Activated naive CD8-positive, alpha-beta T cell treated with anti-CD3 and anti-CD28 coated beads for 36 hours (primary cell): ENCODE measurements at places on chromosomes 4 and X.

GRCh38 chrX:16033331-16033730, 90.0 kb upstream of the GRPR start:
- DNase-seq, result no peak

DNA sequence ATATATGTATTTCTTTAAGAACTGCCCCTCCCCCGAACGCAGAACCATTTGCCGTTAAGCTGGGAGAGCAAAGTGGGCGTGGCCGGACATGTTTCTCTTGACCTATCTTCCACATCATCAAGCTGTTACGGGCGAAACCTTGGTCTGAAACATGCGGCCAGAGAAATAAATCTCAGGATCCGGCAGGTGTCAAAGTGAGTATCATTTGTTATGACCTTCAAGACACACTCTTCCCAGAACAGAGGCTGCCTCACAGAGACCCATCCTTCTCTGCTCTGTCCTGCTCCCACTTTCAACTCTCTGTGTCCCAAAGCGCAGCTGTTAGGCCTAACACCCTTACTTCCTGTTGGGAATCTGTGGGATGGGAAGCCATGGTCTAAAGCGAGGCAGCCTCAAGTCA, at the start of gene MAGEB18:
Gene MAGEB18, plus strand, starts transcription at position 70 of the 400 bp plus-strand sequence. CDS start 643 bp downstream, outside the sequence.
- DNase-seq, result no peak

DNA sequence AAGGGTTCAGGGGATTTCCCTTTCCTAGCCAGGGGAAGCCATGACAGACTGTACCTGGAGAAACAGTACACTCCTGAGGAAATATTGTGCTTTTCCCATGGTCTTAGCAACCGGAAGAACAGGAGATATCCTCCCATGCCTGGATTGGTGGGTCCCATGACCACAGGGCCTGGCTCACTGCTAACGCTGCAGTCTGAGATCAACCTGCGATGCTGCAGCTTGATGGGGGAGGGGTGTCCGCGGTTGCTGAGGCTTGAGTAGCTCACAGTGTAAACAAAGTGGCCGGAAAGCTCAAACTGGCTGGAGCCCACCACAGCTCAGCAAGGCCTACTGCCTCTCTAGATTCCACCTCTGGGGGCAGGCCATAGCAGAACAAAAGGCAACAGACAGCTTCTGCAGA, 819.5 kb downstream of the TECRL start:
- no peak for DNase-seq

DNA sequence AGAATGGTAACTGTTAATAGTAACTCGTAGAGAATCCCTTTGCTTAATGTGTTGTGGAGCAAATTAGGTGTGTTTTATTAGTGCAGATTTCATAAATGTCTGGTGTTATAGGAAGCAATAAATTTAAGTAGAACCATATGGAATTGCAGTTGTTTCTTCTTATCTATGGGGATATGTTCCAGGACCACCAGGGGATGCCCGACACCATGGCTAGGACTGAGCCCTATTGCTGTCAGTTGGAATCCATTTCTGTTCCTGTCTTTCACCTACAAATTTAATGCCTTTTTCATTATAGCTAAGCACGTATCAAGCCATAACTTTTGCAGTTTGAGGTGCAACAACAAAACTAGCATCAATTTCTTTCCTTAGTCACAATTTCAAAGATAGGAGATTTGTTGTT, 72.5 kb downstream of the DDIT4L start:
- no peak for DNase-seq

GRCh38 chr4:143329985-143330384, 6.7 kb upstream of the GAB1 start:
- DNase-seq, result no peak

DNA sequence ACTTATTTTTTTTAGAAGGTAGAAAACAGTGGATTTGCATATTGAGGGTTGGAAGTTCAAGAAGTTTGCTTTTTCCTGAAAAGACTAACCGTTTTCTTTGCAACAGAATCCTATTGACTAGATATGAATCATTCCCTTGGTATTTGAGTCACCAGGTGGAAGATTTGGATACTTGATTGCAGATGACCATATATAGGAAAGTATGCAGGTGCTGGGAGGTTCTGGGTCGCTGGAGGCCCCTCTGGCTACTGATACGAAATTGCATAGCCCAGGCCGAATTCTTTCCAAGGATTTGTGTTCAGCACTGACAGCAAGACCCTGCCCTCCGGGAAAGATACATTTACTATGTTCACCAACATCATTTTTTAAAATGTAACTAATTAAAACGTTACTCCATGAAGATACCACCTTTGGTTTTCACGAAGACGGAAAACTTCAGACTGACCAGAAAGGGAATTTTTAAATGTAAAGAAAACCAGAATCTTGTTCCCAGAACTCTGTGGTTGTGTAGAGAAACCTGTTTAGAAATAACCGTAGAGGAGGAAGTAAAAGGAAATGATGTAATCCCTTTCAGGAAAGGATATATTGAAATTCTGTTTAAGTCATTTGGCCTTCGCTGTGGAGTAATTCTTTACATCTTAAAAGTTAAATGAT, 946 bp downstream of the ANXA3 start:
- DNase-seq, result no peak
